ENCODE measurements at places on chromosomes 2 and 18.

DNA sequence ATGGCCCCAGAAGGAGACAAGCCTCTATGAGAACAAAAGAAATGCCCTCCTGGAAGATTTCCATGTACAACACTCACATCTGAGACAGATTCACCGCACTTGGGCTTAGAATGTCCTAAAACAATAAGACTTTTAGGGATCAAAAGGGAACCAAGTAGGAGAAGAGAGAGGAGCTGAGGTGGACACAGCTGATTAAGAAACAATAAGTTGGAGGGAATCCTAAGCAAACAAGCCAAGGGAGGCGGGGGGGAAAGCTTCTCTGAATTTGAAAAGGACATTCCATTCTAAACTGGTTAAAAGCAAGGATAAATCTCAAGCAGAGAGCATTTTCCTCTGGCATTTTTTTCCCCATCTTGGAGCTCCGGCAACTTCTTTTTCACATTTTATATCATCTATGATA lies 9.9 kb downstream of the ACVR1 start:
- no peak for DNase-seq

DNA sequence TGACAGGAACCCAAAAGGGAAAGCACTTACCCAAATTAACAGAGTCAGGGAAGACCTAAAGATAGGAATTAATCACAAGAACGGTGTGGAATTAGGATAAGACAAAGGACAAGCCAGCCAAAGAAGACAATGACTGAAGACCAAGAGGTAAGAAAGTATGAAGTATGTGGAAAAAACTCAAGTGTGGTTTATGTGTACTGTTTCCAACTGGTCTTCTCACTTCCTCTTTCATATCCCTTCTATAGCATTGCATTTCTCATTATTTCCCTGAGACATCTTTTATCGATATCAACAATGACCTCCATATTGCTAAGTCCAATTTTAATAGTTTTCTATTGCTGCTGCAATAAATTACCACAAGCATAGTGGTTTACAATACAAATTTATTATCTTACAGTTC lies 313.5 kb upstream of the SLC39A10 start:
- no peak for DNase-seq

- DNase-seq = no peak
Measured at GRCh38 chr18:44156126-44156525, 524.6 kb upstream of the SETBP1 start.

GRCh38 chr18:37570336-37570930 lies 4.8 kb upstream of the CELF4 start:
- no peak for DNase-seq

- DNase-seq = no peak
Measured at GRCh38 chr2:226478109-226478809, 321.4 kb downstream of the IRS1 start.

DNA sequence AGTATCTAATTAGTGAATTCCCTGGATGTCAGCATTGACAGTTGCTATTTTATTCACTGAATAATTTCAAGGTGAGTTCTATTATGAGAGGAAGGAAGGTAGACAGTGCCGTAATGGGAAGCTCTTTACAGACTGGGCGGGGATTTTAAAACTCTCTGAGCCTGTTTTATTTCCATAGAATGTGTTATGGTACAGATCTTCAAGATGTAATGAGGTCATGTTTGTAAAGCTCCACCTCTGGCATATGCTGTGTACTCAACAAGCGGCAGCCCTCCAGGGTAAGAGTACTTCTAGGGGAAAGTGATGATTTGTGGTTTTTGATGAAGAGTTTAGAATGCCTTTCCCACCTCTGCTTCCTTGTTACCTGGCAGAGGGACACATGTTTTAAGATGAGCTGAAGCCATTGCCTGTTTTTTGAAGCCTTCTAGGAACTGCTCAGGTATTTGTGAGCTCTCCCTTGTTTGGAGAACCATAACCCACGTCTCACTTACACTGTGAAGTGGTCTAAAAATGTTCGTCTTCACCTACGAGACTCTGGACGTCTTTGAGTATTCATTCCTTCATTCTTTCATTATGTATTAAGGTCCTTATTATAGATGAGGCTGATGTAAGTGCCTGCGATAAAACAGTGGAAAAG lies 251.2 kb downstream of the PTGR3 start:
- DNase-seq = no peak

DNA sequence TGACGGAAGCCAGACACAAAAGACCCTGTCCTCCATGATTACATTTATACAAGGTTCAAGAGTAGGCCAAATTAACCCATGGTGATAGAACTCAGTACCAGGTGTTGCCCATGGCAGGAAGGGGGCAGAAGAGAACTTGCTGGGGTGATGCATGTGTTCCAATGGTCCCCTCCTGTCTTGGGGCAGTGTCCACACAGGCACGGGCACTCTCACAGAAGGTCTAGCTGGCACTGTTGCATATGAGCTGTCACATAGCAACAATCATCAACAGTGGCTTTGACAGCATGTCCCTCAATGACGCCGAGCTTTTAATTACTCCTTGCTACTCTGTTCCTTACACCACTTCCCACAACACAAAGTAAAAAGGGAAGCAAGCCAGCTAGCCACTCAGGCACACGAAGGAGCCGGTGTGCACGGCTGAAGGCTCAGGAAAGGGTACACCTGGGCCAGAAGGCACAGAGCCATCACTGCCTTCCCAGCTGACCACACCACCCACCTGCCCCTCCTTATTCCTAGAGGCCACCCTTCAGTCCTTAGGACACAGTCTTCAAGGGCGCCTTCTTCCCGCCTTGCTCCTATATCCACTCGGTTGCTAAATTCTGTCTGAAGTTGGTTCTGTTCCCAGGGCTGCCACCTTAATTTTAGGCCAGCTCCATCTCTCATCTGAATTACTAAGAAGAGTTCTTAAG lies 28.9 kb downstream of the RPL31 start:
- no peak for DNase-seq

- no peak for DNase-seq
Measured at GRCh38 chr2:26605999-26606846, 34.9 kb downstream of the CIB4 start.

DNA sequence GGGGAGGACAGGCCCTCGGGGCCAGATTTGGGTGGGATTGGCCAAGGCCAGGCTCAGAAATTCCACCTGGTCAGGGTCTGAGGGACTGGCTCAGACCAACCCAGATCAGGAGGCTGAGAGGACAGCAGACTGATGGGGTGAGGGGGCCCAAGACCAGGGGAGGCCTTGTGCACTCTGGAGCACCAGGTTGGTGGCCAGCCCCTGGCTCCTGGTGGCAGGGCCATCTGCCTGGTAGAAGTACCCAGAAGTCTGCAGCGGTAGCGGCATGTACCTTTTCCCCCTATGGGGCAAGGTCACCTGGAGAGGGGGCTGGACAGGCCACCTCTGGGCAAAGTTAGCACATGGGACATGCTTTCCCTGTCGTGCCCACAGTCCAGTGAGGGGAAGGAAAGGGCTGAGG lies 21.2 kb upstream of the ODC1 start:
- DNase-seq = no peak

DNA sequence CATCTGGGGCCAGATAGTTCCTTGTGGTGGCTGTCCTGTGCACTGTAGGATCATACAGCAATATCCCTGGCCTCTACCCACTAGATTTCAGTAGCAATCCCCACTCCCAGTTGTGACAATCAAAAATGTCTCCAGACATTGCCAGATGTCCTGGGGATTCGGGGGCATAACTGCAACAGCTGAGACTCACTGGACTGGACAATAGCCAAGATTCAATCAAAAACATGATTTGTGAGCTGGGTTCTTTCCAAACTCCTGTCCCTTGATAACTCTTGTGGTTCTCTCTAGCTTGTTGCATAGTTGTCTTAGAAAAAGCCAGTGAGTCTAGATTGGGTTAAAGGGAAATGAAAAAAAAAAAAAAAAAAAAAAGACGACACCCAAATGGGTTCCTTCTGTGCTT lies 293.4 kb downstream of the CELF4 start:
- no peak for DNase-seq

DNA sequence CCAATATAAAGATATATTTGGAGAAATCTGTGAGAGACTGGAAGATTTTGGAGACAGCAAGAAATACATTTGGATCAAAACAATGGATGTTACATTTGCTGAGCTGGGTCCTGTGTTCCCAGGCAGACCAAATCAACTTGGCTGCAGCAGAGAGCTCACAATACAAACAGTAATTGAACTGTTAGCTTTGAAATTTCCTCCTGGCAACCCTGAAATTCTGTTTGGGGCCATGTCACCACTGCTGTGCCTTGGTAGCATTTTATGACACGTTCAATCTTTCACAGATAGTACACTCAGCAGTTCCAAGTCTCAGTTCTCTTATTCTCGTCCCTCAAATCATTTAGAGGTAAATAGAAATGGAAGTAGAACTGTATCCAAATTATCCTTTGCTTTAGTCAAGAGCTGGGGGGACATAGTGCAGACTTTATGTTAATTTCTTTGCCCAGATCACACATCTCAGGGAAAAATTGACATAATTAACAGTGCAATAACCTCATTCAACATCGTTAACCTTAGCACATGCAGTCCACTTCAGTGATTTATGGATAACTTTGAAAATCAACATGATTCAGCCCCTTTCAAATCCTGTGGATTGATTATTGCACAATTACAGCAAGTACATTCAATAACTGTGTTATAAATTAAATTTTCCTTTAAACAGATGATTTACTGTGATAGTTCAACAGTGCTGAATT lies 277.4 kb upstream of the MC4R start:
- DNase-seq = no peak

DNA sequence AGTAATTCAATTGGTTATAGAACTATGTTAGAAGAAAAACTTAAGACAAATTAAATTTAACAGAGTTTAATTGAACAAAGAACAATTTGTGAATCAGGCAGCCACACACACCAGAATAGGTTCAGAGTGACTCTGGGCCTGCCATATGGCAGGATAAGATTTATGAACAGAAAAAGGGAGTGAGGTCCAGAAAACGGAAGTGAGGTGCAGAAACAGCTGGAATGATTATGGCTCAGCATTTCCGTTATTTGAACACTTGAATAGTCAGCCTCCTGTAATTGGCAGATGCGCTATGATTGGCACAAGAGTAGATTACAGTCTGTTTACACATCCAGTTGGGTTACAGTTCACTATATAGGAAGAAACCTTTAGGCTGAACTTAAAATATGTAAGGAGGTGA lies 99.0 kb downstream of the MBD2 start:
- DNase-seq = no peak

- DNase-seq = no peak
Measured at GRCh38 chr18:51523671-51524070, 326.2 kb upstream of the MEX3C start.

DNA sequence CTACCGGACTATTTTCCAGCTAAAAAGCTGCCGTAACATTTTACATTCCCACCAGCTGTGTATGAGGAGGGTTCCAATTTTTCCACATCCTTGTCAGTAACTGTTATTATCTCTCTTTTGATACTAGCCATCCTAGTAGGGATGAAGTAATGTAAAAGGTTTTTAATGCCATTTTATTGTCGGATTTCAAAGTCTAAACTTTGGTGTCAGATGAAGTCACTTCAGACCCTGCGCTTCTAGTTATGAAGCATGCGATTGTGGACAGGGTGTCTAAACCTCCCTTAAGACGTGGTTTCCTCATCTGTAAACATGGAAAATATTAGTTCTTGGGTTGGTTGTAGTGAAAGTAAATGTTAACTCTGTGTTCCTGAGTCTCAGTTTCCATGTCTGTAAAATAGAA lies 4.7 kb downstream of the DGKD start:
- DNase-seq = no peak

DNA sequence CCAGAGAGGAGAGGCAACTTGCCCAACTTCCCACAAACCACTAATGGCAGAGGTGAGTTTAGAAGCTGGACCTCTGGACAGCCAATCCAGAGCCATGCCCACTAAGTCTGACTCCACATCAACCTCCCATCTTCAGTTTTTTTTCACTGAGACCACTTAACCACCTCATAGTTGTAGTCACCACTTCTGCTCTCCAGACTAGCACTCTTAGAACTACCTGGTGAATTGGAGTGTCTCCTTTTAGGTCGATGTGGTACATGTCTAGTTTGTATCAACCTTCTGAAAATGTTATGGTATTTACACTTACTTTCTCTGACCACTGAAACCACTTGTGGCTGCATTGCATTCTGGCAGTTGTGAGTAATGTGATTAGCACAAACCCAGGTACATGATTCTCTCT lies 743.6 kb upstream of the FANCL start:
- no peak for DNase-seq

GRCh38 chr2:215751911-215752272 lies 261.5 kb downstream of the MREG start:
- DNase-seq = no peak

DNA sequence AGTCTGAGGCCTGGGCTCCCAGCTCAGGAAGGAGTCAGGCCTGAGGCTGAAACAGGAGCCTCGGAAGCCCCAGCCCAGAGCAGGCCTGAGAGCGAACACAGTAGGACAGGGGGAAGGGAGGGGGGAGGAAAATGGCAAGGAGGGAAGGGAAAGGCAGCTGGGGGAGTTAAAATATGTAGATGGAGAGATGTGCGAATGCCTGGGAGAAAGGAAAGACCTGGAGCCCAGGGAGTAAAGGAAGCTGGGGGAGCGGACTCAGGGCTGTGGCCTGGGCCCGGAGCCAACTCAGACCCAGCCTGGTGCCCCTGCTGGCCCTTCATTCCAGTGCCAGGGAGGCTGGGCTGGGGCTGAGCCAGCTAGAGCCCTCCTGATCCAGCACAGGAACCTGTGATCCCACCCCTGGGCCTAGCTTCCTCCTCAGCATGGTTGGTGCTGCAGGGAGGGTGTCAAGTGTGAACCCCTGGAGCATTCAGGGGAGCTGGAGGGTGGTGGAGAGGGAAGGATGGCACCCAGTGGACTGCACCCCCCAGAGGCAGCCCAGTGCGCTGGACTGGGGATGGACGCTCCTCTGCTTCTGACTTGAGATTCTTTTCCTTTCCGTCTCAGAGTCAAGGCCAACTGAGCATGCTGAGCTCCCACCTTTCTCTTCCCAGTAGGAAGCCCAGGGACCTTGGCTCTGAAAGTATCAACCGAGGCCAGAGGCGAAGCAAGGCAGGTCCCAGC lies 46.3 kb downstream of the EMX1 start:
- no peak for DNase-seq

DNA sequence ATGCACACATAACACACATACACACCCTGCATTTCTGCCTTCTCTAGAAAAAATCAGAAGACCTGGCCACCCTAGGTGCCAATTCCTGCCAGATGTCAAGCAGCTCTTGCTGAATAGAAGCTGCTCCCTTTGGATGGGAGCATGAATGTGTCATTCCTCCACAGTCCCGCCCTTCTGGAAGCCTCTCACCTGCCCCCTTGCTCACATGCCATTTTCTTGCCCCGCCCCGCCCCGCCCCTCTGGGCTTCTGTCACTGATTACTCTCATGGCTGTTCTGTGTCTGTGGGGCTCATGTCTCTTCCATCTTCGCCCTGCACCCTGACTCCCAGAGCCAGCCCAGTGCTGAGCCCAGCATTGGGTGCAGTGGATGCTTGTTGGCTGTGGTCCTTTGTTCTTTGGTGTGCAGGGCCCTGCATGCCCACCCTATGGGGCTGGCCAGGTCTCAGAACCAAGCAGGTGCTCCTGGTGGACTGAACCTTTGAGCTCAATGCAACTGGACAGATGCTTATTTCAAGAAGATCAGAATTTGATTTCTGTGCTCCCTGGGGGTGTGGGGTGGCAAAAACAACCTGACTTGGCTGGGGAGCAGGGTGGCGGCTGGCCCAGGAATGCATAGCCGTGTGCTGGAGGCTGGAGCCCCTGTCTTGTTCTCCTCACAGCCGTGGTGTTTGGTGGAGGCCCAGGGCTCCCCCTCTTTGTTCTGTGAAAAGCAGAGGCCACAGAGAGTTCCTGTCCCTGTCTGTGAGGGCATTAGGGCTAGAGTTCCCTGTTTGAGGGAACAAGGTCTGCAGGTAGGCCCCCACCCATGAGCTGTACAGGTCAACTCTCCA lies 140.6 kb upstream of the GLI2 start:
- DNase-seq = no peak

- no peak for DNase-seq
Measured at GRCh38 chr18:24195296-24196053, 56.6 kb downstream of the CABYR start.
